Muscle of leg (tissue), 16 donors: ENCODE measurements at places on chromosomes 3 and 15. TPM values are rescaled to one million over a fixed set of nuclear protein-coding genes. Genes with fewer than 3 reads are reported as not detected.

DPPA2 gene
- not detected for total RNA-seq

CHRNB4 gene
- 0.09 TPM for total RNA-seq

DNA sequence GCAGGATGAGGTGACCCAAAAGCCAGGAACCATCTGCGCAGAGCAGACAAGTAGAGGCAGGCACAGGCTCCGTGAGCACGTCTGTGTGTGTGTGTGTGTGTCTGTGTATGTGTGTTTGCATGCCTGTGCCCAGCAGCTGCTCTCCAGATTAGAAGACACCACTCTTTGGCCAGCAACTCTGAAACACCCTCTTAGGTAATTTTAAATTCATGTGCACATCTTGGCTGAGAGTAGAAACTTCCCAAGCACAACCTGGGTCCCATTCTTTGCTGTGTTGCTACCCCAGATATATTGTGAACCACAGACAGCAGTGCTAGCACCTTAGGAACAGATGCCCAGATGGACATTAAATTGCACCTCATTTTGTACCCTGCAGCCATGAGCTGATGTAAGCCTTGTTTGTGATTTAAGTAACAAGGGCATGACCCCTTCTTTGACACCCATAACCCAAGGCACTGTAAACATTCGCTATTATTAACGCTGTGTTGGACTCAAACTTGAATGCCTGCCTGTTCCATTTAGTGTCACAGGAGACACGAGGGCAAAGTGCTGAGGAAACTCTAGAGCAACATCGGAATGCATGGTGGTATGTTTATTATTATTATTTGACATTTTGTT, at the start of gene FILIP1L:
Gene FILIP1L, minus strand, starts transcription at position 89 of the 618 bp plus-strand sequence.
- peak; percentile 61 for DNase-seq

DNA sequence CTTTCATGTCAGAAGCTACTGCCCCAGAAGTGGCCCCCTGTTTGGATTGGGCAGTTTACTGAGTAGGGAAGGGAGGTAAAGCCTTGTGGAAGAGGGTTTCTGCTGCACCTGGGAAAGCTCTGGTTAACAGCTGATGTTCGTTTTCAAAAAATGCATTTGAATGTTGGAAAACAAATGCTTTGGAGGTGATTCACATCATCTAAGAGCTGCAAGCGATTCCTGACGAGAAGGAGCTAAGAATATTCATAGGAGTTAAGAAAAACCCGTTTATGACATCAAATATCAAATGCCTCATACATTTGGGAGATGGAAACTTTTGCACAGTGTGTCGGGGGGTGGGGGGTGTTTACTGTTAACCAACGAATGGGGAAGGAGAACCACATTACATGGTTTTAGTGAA, 183.8 kb upstream of the NR2F2 start:
- DNase-seq: no peak

- DNase-seq: no peak
Measured at GRCh38 chr3:87247430-87247773, 20.3 kb downstream of the CHMP2B start.

DNA sequence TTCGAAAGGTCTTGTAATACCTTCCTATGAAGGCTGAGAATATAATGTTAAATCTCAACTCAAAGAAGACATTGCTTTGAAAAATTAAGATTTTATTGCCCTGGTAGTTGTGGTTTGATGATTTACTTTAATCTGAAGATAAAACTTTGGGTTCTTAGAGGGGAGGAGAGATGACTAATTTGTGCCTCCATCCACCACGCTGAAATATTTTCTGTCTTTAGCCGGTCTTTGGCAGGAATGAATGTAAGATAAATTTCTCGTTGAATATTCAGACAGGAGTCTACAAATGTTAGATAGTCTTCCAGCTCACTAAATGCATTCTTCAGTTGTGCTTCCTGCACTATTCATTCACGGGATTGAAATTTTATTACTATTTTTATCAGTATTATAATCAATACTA, 844.3 kb upstream of the NR2F2 start:
- DNase-seq: no peak

GRCh38 chr15:48674876-48675275, 29.4 kb upstream of the FBN1 start:
- peak; percentile 61 for DNase-seq

- no peak for DNase-seq
Measured at GRCh38 chr3:120625159-120625586, 29.0 kb downstream of the NDUFB4 start.

- no peak for DNase-seq
Measured at GRCh38 chr15:64232400-64232799, 69.6 kb upstream of the PPIB start.

DNA sequence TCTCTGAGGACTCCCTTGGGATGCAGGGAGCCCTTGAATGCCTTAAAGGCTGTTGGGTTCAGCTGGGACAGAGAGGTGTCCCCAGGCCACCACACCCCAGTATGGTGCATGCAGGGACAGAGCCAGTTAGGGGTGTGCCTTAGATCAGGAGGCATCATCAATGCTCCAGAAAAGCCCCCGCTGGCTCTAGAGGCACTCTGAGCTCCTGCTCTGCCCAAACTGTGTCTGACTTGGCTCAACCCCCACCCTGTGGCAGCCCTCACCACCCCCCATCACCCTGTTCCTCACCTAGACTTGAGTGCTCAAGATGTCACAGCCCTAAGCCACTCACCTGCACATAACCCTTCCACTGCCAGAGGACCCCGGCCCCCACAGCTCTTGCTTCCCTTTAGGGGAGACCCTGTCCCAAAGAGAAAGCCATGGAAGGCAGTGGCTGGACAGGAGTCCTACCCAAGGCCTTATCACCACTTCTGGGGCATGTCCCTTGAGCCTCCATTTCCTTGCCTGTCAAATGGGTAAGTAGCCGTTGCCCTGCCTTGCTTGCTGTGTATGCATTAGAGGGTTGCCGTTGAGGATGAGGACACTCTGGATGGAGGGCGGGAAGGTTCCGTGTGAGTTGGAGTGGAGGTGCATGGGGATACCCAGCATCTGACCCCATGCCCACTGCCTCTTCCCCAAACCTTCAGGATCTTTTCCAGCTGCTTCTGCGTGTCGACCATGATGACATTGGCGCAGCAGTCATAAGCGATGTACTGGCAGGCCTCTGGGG, 41.4 kb downstream of the ACSBG1 start:
- DNase-seq: no peak

- DNase-seq: no peak
Measured at GRCh38 chr3:181578743-181579142, 133.0 kb upstream of the SOX2 start.

DNA sequence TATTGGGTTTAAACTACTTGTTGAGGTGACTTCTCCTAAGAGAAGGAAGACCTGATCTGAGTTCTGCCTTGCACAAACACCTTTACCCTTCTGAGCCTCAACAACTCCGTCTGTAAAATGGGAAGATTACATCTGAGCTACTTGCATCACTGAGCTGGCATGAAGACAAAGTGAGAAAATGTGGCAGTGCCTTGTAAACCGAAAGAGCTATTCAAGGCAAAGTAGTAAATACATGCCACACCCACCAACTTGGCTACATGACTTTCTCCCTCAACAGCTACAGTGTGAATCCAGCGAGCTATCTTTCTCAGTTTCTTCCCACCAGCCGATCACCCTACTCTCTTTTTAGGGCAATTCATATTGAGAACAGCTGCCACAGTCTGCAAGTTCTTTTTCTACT, 148.3 kb downstream of the FOXB1 start:
- no peak for DNase-seq

DNA sequence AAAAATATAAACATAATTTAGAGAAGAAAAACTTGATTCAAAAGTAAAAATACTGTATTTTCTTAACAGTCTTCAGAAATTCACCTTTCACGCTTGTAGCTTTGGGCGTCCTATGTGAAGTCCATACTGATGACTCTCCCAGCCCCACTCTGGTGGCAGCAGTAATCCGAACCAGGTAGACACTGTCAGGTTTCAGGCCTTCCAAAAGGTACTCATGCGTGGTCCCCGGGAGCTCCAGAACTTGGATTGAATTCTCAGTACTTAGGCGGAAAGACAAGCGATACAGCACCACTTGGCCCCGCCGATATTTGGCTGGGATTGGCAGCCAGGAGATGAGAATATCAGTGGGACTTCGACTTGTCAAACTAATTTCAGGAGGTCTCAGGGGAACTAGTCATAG, 69.7 kb downstream of the PRTG start:
- DNase-seq: no peak

GRCh38 chr3:194843556-194843955, 157.9 kb downstream of the FAM43A start:
- DNase-seq: no peak

GRCh38 chr3:142445816-142446254, 2.0 kb downstream of the XRN1 start:
- no peak for DNase-seq

- DNase-seq: no peak
Measured at GRCh38 chr3:100103558-100104441, 10.5 kb downstream of the FILIP1L start.

DNA sequence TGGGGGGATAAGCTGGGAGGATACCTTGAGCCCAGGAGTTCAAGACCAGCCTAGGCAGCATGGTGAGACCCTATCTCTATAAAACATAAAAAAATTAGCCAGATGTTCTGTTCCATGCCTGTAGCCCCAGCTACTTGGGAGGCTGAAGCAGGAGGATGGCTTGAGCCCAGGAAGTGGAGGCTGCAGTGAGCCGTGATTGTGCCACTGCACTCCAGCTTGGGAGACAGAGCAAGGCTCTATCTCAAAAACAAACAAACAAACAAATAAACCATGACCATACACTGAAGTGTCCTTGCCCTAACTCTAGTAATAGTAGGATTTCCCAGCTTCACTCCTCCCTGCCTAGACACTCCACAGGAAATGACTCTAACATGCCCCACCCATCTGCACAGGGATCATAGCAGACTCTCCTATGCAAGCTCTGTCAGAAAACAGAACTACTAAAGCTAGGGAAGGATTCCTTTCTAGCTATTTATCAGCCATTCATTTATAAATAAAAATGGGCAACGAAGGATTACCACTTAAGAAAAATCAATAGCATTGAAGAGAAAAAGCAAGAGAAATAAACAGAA, 4.6 kb downstream of the ERICH6 start:
- DNase-seq: peak; percentile 16
